ENCODE measurements at places on chromosomes 4 and X.

- no peak for DNase-seq
These were observed 113.6 kb downstream of the RTL9 start for GRCh38 chrX:110472265-110472664.

DNA sequence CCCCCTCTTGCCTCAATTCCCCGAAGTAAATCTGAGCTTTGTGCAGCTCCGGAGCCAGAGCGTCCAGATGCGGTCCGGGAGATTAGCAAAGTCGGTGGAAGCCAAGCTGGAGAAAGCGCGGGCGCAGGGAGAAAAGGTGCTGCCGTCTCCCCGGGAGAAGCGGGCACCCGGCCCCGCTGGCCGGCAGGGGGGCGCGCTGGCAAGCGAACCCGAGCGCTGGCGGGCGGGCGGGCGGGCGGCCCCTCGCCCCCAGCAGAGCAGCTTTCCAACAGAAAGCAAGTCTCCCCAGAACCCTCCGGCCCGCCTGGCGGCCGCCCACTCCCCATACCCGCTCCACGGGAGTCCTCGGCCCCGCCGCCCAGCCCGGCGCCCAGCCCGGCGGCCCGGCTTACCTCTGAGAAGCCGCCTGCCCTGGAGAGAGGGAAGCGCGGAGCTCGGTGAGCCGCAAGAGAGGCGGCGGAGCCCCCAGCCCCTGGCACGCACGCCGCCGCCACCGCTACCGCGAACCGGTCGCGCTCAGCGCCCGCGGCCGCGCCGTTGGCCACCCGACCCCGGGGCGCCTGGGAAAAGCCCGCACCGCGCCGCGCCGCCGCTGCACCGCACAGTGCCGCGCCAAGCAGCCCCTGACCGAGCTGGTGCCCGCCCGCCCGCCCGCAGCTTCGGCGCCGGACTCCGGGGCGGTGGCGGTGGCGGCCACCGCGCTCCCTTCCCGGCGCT is 529 bp upstream of the CITED1 start:
- no peak for DNase-seq

- no peak for DNase-seq
These were observed 86.4 kb upstream of the UXT start for GRCh38 chrX:47745416-47745815.

DNA sequence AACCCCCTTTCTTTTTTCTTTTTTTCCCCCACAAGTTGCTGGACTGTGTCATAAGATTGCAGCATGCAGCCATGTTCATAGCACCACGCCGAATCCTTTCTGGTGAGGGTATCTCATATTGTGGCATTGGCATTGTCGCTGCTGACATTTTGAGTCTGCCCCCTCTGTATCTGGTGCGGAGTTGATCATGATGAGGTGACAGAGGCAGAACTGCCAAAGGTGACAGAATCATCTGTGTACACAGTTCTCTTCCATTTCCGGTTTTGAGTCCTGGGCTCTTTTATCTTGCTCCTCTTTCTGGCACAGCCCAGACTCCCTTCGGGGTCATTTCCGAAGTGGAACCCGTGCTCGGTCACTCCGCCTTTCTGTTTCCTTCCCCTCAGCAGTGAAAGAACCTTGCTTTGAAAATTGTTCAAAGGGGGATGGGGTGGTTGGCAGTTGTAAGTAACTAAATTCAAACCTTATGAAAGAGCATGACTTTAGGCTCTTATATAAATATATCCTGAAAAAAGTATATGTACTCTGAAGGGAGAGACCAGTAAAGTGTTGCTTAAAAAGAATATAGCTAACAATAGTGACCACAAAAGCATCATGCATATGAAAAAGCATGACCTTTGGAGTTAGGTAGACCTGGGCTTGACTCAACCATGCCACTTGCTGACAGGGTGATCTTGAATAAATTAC is 55.0 kb upstream of the BMP2K start:
- no peak for DNase-seq

DNA sequence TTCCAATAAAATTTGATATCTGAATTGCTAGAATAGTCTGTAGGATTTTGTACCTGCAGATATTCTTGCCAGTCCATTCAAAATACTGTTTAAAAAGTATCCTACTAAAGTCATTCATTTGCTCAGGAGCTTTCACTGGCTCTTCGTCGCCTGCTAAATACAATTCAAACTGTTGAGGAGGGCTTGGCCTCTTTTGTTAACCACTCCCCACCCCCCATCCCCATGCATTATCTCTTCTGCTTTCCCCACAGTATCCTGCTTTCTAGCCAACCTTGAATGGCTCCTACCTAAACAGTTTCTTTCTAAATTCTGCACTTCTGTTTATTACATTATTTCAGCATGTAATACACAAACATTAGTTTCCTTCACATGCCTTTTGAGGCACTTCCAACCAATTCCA is 230.8 kb downstream of the CPE start:
- no peak for DNase-seq

GRCh38 chrX:111348429-111348828 is 63.6 kb downstream of the DCX start:
- no peak for DNase-seq

GRCh38 chr4:72205298-72205697 is 173.5 kb downstream of the NPFFR2 start:
- no peak for DNase-seq

DNA sequence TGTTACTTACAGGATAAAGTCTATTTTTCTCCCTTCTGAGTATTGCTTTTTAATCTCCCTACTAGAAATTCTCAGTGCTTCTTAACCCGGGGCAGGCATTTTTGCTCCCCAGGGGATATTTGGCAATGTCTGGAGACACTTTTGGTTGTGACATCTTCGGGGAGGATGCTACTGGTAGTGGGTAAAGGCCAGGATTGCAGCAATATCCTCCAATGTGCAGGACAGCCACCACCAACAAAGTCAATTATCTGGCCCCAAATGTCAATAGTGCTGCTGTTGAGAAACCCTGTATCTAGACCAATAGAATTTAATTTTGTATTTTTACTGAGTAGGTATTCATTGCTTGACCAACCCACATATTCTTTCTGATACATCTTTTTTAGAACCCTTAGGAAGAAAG is 669.5 kb upstream of the MAGEB2 start:
- no peak for DNase-seq

DNA sequence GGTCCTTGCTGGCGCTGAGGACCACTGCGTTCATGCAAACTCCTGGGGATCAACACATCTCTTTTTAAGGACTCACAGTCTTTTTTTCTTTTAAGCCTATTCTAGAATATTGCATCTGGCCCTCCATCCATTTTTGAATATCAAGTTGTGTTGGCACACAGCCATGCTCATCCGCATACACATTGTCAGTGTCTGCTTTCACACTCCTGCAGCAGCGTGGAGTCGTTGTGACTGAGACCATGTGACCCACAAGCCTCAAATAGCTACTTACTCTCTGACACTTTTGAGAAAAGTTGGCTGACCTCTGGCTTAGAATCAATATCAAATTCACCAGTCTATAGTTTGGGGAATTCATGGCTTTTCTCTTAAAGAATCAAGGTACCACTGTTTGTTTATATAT is 191.8 kb upstream of the S100G start:
- DNase-seq = no peak

DNA sequence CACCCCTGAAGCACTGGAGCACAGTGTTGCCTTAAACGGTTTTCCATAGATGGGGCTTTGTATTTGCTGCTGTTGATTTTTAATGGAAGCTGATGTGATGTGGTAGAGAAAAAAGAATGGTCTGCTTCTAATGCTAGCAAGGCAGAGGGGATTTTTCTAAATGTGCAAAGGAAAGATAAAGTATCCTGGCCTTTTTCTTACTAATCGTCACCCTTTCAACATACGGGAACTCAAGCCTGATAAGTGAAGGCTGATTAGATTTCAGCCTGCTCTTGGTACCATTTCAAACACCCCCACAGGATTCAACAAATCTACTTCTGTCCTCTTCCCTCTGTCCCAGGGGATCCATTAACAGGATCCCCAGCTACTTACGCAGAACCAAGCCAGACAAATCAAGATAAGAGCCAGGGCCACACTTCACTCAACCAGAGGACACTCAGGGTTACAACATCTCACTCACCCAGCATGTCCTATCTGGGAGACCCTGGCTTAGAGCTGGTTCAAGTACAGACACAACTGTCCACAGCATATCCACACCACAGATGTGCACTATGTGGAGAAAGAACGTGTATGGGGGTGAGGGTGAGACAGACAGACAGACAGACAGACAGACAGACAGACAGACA is 180.0 kb downstream of the SH3KBP1 start:
- no peak for DNase-seq

- DNase-seq = no peak
These were observed 50.8 kb downstream of the PRPS1 start for GRCh38 chrX:107678957-107679740.

GRCh38 chr4:86441175-86441936 is 81.5 kb upstream of the MAPK10 start:
- DNase-seq = peak; percentile 15

GRCh38 chr4:137394018-137394417 is 138.3 kb downstream of the PCDH18 start:
- DNase-seq = no peak

GRCh38 chr4:97530676-97531075 is 612.6 kb downstream of the STPG2 start:
- no peak for DNase-seq

- DNase-seq = no peak
These were observed 146.5 kb downstream of the IL1RAPL2 start for GRCh38 chrX:104712515-104712914.

GRCh38 chrX:24945009-24945408 is 70.8 kb downstream of the ARX start:
- no peak for DNase-seq

- no peak for DNase-seq
These were observed 1999.4 kb upstream of the AGA start for GRCh38 chr4:179441596-179441995.

DNA sequence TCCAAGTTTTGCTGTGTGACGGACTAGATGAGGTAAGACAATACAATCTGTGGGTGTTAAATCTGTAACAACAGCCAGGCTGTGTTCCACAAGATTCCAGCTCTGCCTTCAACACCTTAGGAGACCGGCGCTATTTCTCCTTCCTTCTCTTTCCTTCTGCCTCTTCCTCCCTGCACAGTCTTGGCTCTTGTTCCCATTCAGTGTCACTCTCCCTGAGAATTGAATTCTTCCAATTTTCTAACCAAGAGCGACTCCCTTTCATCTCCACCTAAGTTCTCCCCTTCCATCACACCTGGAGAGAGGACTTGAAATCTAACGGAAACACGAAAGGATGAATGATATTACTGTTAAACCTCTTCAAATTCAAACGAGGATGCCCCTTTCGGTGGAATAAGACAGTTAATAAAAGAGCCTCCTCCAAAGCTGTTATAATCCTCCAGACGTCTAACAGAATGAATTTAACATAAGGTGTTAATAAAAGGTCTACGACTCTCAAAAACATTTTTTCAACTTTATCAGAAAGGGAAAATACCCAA is 2.7 kb downstream of the EPHA5 start:
- DNase-seq = no peak
